GM12891 (cell line): ENCODE measurements at places on chromosomes 1 and 21.
A peak's percentile ranks its signal among the peaks of the same experiment; 100 is the strongest.

DNA sequence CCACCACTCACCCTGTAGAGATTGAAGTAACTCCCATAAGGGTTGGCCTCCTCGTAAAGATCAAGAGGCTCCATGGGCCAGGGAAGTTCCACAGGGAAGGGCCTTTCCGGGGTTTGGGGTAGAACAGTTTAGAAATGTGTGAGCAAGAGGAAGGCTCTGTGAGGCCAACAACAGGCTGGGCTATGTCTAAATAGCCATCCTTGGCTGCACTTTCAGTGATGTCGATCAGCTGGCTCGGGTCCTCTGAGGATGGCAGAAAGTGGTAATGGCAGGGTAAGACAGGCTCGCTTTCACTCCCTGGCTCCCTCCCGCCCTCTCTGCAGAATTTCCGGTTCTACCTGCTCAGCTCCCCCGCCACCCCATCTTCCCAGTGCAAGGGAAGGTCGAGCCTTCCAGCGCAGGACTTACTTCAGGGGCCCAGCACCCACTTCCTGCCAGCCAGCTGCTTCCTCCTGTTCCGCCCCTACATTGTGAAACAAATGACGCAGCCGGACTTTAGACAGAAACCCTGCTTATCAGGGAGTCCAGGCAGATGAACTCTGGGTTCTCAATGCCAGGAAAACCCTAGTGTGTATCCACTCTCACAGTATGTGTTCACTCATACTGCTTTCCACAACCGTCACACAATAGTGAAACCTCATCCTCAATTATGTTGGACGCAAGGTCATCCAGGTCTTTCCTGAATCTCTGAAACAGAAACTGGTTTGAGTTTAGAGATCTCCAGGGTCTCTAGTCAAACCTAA is 7.3 kb downstream of the F11R start:
- DNase-seq = peak; percentile 66

DNA sequence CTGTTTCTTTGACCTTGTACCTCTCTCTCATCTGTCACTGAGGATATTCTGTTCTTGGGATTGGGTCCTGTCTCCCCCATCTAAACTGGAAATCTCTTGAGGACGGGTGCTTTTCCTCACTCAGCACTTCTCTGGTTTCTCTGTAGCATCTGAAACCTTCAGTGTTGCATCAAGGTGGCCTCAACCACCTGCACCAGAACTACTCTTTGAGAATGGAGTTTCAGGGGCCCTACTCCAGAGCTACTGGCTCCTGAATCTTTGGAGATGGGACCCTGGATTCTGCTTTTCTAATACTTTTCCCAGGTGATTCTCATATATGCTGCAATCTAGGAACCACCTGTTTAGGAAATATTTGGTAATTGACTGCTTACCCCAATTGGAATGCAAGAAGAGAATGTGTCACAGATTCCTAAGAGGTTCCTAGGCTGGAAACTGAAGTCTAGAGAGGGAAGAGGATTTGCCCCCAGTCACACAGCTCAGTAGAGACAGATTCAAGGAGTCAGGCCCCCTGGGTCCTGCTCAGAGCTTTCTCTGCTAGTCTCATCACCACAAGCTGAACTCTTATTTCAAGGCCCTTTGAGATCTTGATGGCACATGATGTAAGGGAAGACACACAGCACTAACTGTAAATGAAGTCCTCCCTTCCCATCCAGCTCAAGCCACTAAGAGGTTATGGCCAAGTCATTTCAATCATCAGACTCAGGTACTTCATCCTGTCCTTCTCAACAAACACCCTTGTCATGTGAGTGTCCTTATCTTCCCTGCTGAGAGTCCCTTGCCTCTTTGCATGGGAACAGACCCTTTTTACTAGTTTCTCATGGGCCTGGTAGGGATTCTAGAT is 48.7 kb downstream of the EIF2D start:
- DNase-seq = no peak

DNA sequence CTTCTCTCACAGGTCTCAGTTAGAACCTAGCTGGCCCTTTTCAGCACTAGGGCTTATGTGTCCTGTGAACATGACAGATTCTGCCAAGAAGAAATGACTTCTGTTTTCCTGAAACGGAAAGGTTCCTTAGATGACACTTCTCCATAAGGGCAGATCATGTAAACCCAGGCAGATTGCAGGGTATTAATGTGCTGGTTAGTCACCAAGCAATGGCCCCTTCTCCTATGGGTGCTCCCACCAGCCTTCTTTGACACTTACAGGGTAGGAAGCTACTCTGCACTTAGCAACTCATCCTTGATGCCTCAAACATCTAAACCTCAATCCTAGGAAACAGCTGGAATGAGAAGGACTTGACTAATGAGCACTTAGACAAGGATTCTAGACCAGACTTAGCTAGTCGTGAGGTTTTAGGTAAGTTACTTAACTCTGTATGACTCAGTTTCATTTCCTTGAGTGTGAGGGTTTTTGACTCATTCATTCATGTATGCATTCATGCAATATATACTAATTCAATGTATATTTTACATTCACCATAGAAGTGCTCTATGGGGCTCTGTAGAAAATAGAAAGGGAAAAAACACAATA is 74.1 kb upstream of the PLXNA2 start:
- no peak for DNase-seq

GRCh38 chr1:204621396-204621795 is 64.1 kb downstream of the LRRN2 start:
- DNase-seq = no peak

DNA sequence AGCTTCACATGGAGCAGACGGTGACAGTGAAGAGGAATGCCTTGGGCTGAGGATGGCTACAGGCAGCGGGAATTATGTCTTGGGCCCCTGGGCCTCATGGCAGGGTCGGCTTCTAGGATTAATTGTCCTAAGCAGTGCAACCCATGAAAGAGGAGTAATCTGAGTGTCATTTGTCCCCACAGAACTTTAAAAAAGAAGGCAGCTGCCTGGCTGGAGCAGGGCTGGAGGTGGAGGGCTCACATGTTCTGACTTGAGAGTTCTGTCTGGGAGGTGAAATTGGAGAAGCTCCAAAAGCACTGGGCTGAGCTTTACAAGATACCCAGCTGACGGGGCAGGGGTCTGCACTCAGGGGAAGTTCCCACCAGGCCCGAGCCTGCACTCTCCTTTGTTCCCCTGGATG is 22.6 kb downstream of the CACNA1S start:
- no peak for DNase-seq

DNA sequence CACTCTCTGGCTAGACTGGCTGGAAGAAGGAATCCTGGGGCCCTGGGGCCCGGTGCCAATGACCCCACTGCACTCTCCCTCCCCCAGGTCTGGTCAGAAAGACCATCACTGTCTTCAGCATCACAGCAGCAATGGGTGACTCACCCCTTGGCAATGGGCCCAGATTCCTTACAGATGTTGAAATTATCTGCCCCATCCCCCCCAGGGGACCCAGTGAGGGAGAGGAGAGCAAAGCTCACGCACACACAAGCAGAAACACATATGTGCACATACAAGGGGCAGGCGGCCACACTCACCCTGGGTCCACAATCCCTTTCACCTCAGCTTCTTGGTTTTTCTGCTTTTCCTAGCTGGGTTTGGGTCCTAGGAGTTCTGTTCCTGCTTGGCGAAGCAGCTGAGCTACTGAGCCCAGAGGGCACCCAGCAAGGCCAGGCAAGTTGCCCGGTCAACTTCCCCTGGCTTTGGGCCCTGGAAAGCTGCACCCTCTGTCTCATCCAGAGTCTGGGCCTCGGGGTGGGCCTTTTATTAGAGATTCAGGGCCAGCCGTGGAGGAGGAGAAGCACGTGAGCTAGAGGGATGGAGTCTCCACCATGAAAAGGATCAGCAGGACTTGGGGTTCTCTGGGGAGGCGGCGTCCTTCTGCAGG is 2.6 kb downstream of the COL16A1 start:
- no peak for DNase-seq

DNA sequence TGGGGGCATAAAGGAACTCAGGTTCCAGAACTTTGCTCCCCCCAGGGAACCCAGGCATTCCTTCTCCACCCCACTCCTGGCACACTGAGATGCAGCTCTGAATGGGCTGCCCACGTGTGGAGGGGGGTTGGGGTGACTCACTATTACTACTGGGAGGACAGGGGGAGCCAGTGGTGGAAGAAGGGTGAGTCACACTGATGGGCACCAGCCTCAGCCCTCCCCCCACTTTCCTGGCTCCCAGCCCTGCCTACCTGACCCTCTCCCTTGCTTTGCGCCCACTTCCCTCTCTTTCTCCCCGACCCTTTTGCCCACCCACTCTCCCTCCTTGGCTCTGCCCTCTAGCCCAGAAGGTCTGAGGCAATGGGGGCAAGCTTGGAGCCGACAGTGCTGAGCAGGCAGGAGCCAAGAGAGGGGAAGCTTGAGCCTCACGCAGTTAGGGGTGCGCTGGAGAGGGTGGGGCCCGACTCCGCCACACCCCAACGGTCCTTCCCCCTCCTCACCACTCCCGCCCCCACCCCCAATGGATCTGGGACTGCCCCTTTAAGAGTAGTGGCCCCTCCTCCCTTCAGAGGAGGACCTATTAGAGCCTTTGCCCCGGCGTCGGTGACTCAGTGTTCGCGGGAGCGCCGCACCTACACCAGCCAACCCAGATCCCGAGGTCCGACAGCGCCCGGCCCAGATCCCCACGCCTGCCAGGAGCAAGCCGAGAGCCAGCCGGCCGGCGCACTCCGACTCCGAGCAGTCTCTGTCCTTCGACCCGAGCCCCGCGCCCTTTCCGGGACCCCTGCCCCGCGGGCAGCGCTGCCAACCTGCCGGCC is at the start of gene LMNA:
Gene LMNA (plus strand): TSS at position 611 of the 818 bp plus-strand sequence. CDS start 208 bp downstream, outside the sequence.
- DNase-seq = peak; percentile 64
